ENCODE measurements at places on chromosomes 6 and 20.
A peak's percentile ranks its signal among the peaks of the same experiment; 100 is the strongest.

GRCh38 chr6:147930745-147931144 lies 411.9 kb upstream of the SASH1 start:
- H3K27ac ChIP-seq = no peak overlapping the region
- DNase-seq = no peak
- no peaks in the 10 kb centered on the region for H3K36me3 ChIP-seq
- no peaks in the 10 kb centered on the region for H3K4me1 ChIP-seq

DNA sequence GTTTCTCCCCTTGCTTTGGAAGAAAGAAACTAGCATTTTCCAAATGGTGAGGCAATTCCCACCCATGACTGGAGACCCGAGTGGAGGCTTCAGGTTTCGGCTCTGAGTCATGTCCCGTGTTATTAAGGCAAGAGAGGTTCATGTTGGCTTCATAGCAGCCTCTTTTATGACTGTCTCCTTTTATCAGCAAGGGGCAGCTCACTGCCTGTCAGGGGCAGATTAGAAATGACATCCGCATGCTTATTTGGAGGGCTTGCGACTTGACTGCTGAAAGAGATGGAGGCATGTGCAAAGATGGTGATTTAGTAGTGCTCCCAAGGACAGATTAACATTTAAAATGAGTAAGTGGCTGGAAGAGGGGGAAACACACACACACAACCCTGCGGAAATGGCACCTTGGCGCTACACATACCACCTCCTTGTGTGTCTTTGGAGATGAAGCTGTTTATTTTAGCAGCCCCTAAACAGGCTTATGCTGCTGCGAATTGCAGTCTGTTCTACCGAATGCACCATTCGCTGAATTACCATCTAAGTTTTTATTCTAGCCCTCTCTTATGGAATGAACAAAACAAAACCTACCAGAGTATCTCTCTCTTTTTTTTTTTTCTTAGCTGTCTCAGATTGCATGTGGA lies 52.1 kb upstream of the VSTM2L start:
- no peaks in the 10 kb centered on the region for H3K4me1 ChIP-seq
- H3K4me3 ChIP-seq = no peak overlapping the region
- H3K36me3 ChIP-seq = peaks cover 10% of the 10 kb centered on the region
- no peak for DNase-seq
- H3K27me3 ChIP-seq = no peaks in the 10 kb centered on the region

- H3K36me3 ChIP-seq = no peaks in the 10 kb centered on the region
- no peaks in the 10 kb centered on the region for H3K4me1 ChIP-seq
- no peak overlapping the region for H3K27ac ChIP-seq
- DNase-seq = no peak
- no peak overlapping the region for H3K4me3 ChIP-seq
These were observed 192.4 kb downstream of the OGFRL1 start for GRCh38 chr6:71481011-71481410.

DNA sequence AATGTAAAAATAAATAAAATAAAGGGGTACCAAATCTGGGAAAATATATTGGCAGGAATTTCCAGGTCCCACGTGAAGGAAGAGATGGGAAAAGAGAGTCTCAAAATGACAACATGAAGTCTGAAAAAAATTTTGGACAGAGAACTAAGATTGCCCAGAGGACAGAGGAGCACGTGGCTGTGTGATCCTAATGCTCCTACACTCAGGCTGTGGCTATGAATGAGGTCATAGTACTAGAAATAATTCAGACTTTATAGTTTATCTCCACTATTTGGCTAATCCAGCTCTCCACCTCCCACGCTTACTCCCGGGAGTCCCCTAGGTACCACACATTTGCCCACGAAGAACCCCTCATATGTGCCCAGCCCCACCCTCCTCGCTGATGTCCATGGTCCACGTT lies 42.8 kb upstream of the STMND1 start:
- H3K4me3 ChIP-seq = no peak overlapping the region
- H3K27me3 ChIP-seq = peaks cover 26% of the 10 kb centered on the region
- H3K27ac ChIP-seq = no peak overlapping the region
- H3K4me1 ChIP-seq = no peaks in the 10 kb centered on the region
- no peak for DNase-seq

DNA sequence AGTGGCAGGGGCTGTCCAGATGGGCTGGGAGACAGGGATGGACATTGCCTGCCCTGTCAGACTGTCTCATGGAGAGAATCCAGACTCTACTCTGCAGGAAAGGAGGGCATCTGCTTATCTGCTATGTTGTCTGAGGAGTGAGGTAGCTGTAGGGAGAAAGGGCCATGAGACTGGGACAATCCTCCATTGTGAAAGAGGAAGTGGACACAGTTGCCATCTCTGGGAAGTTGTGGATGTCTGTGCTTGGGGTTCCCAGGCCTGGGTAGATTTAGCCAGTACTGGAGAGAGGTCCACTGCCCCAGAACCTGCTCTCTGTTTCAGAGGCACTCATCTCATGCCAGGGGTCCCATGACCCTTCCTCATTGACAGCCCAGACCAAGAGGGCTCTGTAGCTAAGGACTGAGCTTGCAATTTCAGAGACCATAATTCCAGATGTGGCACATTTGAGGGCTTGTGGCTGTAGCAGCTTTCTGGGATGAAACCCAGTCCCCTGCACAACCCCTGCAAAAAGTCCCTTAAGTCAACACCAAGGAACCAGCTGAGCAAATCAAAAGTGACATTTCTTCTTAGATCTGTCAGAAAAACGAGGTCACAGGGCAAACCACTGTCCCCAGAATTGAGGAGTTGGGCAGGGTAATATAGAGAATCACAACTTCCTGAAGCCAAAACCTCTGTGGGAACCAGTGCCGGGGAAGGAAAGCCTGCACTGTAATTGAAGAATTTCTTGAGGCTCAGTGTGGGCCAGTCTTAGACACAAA lies 4.1 kb upstream of the SIRPG start:
- peak; percentile 32 for DNase-seq
- H3K36me3 ChIP-seq = peaks cover 48% of the 10 kb centered on the region
- no peak overlapping the region for H3K4me3 ChIP-seq
- peaks cover 90% of the 10 kb centered on the region for H3K4me1 ChIP-seq
- H3K27ac ChIP-seq = peak overlapping the region; percentile 99

DNA sequence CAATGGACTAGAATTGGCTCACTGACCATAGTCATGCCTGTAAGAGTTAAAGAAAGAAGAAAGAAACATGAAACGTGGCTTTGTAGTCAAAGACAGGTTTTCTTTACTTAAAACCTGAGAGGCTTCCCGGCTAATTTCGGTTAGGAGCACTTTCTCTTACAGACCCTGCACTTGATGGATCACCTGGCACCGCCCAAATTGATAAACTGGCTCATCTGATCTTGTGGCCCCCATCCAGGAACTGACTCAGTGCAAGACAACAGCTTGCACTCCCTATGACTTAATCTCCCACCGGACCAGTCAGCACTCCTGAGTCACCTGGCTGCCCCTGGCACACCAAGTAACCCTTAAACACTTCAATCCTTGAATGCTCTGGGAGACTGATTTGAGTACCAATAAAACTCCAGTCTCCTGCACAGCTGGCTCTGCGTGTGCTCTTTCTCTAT lies 12.3 kb downstream of the TMEM14B start:
- peaks cover 57% of the 10 kb centered on the region for H3K36me3 ChIP-seq
- no peak overlapping the region for H3K27ac ChIP-seq
- no peak for DNase-seq
- H3K4me3 ChIP-seq = no peak overlapping the region
- H3K4me1 ChIP-seq = peaks cover 27% of the 10 kb centered on the region

DNA sequence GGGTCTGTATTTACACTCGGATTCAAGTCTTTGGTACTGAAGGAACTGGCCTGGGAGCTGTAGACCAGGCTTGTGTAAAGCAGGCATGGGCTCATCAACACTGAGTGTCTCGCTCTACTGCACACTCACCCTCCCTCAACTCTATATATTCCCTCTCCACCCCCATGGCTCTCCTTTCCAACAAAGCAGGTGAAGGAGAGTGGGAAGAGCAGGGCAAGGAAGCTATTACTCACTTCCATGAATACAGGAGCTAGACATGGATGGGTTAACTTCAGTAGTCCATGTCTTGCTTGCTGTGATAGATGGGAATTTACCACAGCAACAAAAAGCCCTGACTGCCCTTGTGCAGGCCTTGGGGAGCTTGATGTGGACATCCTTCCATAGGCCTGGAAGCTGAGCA lies 20.7 kb upstream of the SLC2A12 start:
- H3K27me3 ChIP-seq = no peaks in the 10 kb centered on the region
- H3K4me1 ChIP-seq = peaks cover 4% of the 10 kb centered on the region
- no peak for DNase-seq
- no peaks in the 10 kb centered on the region for H3K36me3 ChIP-seq
- no peak overlapping the region for H3K27ac ChIP-seq

DNA sequence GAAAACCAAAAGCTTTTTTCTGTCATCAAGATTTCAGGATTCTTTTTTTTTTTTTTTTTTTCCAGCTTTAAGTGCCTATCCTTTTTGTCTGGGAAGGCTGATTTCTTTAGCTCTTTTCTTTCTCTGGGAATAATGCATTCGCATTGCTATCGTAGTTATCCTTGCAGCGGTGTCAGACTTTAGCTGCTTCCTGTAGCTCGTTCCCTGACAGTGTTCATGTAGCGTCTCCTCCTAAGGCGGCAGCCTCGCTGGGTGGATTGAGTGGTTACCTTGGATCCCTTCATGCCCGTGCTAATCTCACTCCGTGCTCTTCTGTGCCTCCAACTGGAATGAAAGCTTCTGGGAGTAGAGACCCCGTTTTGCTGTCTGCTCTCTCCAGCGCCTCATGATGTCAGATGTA lies 43.1 kb downstream of the UST start:
- H3K27ac ChIP-seq = no peak overlapping the region
- no peak for DNase-seq
- no peak overlapping the region for H3K4me3 ChIP-seq
- no peaks in the 10 kb centered on the region for H3K36me3 ChIP-seq
- H3K27me3 ChIP-seq = peaks cover 1% of the 10 kb centered on the region
- no peaks in the 10 kb centered on the region for H3K4me1 ChIP-seq

DNA sequence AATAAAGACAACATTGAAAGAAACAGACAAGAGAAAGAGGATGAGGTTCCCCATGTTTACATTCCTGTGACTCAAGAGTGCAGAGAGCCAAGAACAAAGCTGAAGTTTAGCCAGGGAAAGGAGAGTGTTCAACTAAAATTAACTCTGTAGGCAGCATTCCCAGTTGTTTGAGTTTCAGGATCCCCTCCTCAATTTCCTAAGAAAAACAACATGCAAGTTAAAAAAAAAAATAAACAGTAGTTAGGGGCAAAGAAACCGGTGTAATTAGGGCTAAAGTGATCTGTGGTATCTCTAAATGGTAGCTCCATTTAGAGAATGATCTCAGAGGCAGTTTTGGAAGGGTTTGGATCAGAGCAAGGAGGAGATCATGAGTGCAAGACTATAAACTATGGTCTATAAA lies 30.9 kb upstream of the RAB23 start:
- H3K4me3 ChIP-seq = no peak overlapping the region
- H3K36me3 ChIP-seq = no peaks in the 10 kb centered on the region
- no peak for DNase-seq
- H3K27me3 ChIP-seq = peaks cover 2% of the 10 kb centered on the region
- H3K27ac ChIP-seq = no peak overlapping the region
- H3K4me1 ChIP-seq = no peaks in the 10 kb centered on the region

GRCh38 chr20:59816146-59816738 lies 117.2 kb downstream of the SYCP2 start:
- no peaks in the 10 kb centered on the region for H3K4me1 ChIP-seq
- H3K27me3 ChIP-seq = peaks cover 5% of the 10 kb centered on the region
- no peaks in the 10 kb centered on the region for H3K36me3 ChIP-seq
- no peak for DNase-seq
- no peak overlapping the region for H3K27ac ChIP-seq

DNA sequence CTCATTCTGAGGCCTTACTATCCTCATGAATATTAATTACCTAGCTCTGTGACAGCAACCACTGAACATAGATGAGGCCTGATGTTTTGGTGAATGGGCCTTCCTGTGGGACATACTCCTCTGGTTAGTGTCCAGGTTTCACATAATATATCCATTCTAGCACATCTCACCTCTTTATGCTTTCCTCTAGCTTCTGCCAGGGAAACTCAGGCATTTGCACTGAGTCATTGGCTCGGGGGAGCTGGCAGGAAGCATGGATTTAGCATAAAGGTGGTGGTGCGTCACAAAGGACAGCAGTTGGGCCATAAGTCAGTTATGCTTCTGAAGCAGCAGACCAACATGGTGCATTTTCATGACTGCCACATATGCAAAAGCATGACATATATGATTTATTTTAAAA lies 37.5 kb upstream of the TMEM170B start:
- H3K4me1 ChIP-seq = peaks cover 10% of the 10 kb centered on the region
- no peaks in the 10 kb centered on the region for H3K36me3 ChIP-seq
- no peak overlapping the region for H3K27ac ChIP-seq
- H3K4me3 ChIP-seq = no peak overlapping the region
- H3K27me3 ChIP-seq = peaks cover 3% of the 10 kb centered on the region
